ENCODE measurements at places on chromosomes 1 and 21.

- DNase-seq: peak; percentile 79
Measured at GRCh38 chr1:151165281-151165737, 393 bp downstream of the LYSMD1 start.

DNA sequence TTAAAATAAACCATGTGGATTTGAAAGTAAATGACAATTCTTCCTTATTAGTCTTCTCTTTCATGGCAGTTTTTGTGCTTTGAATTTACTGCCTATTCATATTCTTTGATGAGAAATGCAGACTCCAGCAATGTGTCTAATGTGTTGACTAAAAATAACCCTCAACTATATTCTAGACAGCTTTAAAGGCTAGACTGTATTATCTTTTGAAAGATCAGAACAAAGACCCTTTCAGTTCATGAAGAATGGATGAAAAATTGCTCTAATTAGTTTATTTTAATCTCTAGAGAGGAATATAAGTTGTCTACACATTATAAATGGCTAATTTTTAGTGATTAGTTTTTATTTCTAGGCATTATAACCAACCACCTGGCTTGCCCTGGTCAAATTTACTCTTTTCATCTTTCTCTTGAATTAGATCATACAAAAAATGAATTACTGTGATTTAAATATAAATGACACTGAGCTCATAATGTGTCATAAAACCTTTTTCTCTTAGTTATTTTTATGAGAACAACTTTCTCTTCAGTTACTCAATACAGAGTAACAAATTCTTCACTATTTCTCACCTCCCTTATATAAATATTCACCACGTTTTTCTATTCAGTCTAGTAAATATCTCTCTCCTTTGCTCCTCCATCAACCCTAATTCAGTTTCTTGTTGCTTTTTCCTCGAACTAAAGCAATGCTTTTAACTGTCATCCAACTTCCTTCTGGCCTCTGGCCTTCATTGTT lies 428.5 kb upstream of the TMPRSS15 start:
- DNase-seq: no peak

DNA sequence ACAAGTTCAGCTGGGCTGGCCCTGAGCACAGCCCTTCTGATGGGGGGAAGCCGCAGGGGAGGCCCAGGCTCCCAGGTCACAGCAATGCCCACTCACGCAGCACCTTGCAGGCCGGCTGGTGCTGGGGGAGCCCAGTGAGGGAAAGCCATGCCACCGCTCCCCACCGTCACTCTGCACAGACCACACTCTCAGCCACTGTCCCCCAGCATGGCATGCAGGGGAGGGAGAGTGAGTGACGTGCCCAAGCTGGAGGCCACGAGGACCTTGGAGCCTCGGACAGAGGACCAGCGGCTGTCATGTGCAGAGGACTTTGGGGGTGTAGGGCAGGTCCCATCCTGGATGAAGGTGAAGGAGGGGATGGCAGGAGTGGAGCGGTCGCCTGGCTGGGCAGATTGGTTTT lies 25.1 kb downstream of the SLC45A1 start:
- DNase-seq: no peak

- peak; percentile 75 for DNase-seq
Measured at GRCh38 chr1:201748335-201748734, 80.6 kb upstream of the IPO9 start.

DNA sequence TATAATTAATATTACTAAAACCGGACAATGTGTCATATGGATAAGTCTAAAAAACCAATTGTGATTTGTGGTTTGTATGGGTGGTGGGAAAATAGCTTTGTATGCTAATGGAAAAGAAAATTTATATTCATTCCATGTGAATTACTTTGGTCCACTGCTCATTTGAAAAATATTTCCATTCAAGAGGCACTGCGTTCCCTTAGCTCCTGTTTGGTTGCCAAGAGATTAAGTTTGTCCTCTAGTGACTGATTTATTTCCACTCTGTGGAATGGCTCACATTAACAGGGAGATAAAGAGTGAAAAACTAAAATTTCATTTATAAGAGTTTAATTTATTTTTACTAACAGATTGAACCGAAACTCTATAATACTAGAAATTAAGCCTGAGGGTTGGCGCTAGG lies 744.1 kb upstream of the CHRM3 start:
- DNase-seq: peak; percentile 66

DNA sequence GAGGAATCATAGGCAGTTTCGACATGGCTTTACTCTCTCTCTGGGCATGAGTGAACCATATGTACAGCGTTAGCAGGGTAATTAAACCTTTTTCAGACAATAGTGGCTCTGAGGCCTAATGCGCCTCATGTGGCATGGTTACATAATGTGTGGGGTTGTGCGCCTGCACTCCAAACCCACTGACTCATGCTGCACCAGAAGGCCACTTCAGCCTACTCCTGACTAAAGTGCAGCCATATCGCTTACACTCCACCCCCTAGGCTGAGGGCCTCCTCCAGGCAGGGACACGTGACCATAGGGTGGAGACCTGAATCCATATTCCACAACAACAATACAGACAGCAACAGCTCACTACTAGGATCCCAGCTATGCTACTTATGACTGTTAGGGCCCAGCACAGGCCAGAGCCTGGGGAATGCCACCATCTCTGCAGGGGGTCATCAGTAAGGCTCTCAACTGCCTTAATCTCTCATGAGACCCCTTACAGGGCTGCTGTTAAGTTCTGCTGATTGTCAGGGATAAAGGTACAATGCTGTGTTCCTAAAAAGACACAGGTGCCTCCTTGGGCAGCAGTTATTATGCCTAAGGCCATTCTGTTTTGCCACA lies 13.4 kb upstream of the ODF2L start:
- DNase-seq: no peak

- DNase-seq: no peak
Measured at GRCh38 chr1:65316233-65316632, 6.9 kb downstream of the DNAJC6 start.

GRCh38 chr1:17991996-17992395 lies 115.6 kb upstream of the IGSF21 start:
- no peak for DNase-seq

GRCh38 chr1:20552728-20553445 lies 514 bp downstream of the FAM43B start:
- peak; percentile 19 for DNase-seq

DNA sequence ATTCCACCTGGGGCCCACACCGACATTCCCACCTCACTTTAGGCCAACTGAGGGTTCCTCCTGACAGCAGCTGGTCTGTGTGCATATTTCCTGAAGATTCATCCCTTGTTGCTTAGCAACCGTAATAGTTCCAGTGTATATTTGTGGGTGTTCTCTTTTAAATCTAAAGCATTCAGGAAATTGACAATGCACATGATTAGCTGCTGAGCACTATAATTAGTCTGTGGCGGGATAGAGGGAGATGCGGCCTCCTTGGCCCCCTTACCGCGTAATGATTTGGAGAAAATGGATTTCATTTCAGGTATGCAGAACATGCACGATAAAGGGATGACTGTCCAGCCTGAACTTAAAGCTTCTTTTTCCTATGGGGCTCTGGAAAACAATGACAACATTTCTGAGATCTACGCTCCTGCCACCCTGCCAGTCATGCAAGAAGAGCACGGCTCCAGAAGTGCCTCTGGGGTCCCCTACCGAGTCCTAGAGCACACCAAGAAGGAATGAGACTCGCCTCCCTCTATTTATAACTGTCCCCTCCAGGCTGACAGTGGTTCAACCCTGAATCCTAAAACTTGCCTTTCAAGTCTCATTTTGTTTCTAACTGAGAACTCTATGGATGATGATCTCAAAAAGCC lies 33.8 kb upstream of the RCAN3 start:
- DNase-seq: peak; percentile 4

GRCh38 chr1:234862944-234863515 lies 253.1 kb upstream of the IRF2BP2 start:
- peak; percentile 70 for DNase-seq

- peak; percentile 35 for DNase-seq
Measured at GRCh38 chr21:32055305-32055704, 182.5 kb downstream of the HUNK start.

- DNase-seq: no peak
Measured at GRCh38 chr1:54792686-54793282, 8.3 kb downstream of the TTC22 start.

- no peak for DNase-seq
Measured at GRCh38 chr1:17397910-17398695, 26.1 kb downstream of the PADI6 start.

DNA sequence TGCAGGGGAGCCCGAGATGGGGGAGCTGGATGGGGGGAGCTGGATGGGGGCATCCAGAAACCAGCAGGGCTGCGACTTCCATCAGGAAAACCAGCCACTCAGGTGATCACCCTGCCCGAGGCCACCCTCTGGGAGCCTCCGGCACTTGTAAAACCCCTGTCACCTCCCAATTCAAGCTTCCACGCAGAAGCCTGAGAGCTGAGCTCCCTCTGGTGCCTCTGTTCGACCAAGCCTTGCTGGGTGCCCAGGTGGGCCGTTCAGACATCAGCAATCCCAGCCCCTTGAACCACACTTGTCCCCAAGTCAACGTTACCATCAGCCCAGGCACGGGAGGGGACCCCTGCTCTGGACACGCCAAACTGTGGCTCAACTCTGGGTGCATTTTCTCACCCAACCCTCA lies 59.6 kb downstream of the MEGF6 start:
- DNase-seq: no peak

- peak; percentile 51 for DNase-seq
Measured at GRCh38 chr1:172356620-172357019, 63.9 kb upstream of the C1orf105 start.

- no peak for DNase-seq
Measured at GRCh38 chr1:87512431-87512830, 183.8 kb downstream of the LMO4 start.

GRCh38 chr1:168836469-168836868 lies 107.5 kb upstream of the DPT start:
- DNase-seq: no peak

- DNase-seq: no peak
Measured at GRCh38 chr1:16402742-16403141, 34.5 kb downstream of the SPATA21 start.

DNA sequence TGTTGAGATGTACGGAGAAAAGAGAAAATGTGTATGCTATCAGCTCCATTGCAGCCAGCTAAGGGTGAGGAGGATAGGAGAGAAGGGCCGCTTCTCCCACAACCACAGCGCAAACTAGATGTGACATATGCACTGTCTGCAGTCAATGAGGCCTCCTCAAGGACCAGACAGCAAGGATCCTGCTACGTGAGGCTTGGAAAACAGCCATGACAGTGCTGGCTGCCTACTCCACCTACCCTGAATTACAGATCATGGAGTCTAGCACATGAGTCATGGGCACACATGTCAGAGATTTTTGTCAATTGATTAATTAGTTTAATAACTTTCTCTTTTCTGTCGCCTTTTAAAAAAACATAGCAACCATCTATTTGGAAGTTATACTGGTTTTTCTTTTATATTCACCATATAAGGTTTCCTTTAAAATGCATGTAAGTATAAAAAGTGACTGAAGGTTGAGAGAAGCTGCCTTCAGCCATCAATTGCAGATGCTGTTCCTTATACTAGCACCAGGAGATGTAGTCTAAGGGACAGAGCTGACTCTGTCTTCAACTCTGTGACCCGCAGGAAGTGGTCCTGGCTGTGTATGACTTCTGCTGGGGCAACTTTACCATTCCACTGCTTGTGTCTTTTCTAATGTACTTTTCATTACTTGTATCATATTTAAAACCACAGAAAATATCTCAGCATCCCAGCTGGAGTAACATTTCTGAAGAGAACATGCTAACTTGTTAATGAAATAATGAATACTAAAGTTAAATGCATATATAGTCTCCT lies 3.1 kb downstream of the VPS26C start:
- no peak for DNase-seq

DNA sequence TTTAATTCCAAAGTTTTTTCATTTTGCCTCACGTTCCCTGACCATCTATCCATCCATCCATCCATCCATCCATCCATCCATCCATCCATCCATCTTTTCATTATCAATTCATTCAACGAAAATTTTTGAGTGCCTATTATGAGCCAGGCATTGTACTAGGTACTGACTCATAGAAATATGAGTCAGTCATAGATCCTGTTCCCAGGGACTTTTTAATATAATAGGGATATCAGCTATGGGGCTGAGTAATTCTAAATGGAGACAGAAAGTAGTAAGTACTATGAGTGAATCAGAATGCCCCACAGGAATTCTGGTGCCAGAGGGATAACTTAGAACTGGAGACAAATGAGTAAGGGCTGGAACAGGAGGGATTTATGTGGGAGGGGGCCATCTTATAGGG lies 49.8 kb upstream of the GNG12 start:
- DNase-seq: peak; percentile 52

GRCh38 chr1:203557390-203557789 lies 63.4 kb downstream of the OPTC start:
- peak; percentile 79 for DNase-seq

GRCh38 chr1:164786980-164787833 lies 228.2 kb downstream of the PBX1 start:
- DNase-seq: peak; percentile 94

DNA sequence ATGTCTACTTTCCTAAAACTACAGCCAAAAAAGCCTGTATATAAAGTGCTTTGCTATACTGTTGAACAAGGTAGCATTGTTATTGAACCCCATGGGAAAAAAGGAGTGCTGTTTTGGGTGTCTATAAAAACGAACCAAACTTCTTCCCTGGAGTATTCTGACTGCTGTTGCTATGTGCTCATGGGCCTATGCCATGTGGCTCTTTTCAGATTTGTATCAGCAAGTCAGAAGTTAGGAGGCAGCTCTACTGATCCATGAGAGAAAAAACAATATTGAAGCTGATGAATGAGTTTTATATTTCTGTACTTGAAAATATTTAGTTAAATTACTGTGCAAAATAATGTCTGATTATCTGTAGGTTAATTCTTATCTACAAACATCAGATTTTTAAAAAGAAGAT lies 66.5 kb downstream of the ADGRL2 start:
- peak; percentile 25 for DNase-seq

GRCh38 chr1:232423591-232423990 lies 206.3 kb downstream of the SIPA1L2 start:
- DNase-seq: peak; percentile 38

DNA sequence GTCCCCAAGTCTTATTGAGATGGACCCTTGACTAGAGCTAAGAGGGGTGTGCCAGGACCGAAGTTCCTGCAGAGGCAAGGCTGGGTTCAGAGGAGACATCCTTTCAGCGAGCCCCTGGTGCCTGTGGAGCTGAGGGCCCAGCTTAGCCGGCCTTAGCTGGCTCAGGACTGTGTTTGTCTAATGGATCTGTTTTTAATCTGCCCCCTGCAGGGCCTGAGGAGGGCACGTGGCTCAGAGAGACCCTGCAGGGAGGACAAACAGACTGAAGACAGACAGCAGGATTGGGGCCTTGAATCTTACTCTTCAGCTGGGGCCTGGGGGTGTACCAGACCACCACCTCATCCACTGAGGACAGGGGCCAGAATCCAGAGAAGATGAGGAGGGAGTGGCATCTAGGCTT lies 1.6 kb downstream of the CRABP2 start:
- DNase-seq: peak; percentile 36

GRCh38 chr21:29601047-29601446 lies 302.3 kb downstream of the BACH1 start:
- no peak for DNase-seq

- peak; percentile 56 for DNase-seq
Measured at GRCh38 chr1:212286556-212287131, 1.4 kb downstream of the PPP2R5A start.

GRCh38 chr21:20004367-20004766 lies 993.8 kb upstream of the NCAM2 start:
- no peak for DNase-seq

- no peak for DNase-seq
Measured at GRCh38 chr21:39345440-39345839, 3.4 kb downstream of the HMGN1 start.

Measured in adipocyte (in vitro differentiated cells).